ENCODE measurements at places on chromosomes 16 and 17.

GRCh38 chr17:50508573-50509460 lies 578 bp downstream of the MYCBPAP start:
- DNase-seq, result no peak

- DNase-seq, result no peak
These were observed 2.8 kb downstream of the PKMYT1 start for GRCh38 chr16:2977440-2977839.

- no peak for DNase-seq
These were observed 7.7 kb downstream of the HOXB4 start for GRCh38 chr17:48570325-48571023.

DNA sequence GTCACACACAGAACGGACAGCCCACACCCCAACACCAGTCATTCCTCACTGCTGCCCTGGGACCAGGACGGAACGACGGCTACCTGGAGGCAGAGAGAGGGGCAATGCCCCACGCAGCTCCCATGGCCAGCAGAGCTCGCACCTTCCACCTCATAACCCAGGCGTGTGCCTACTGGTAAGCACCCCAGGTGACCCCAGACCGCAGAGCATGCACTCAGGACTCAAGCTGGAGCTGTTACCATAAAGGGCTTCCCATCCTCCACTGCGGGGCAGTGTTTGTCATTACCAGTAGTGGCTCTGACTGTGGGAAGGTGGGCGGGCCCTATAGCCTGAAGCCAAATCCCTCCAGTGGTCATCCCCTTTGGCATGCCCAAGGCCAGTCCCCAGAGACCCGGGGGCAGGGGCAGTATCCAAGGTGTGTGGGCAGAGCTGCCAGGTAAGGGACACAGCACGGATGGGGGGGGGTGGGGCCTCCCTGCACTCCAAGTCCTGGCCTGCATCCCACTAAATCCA lies 4.7 kb upstream of the BCAR1 start:
- DNase-seq, result no peak

- DNase-seq, result no peak
These were observed 8.7 kb downstream of the THRA start for GRCh38 chr17:40071313-40072039.

DNA sequence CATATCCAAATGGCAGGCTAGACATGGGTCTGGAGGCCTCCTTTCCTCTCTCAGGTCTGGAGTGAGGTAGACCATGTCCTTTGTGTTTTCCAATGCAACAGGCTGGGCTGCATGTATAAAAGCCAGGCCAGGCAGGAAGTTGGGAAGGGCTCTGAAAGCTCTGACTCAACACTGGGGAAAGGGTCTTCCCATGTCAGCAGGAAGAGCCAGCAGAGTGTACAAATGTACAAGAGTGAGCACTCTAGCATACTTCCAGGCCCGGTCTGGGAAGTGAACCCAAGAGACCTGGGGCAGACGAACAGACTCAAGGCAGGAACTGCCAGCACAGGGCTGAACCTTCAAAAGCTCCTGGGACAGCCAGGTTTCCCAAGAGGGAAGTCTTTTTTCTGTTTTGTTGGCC lies 7.0 kb downstream of the ATPAF2 start:
- DNase-seq, result no peak
